ENCODE measurements at places on chromosomes 2 and 18.

DNA sequence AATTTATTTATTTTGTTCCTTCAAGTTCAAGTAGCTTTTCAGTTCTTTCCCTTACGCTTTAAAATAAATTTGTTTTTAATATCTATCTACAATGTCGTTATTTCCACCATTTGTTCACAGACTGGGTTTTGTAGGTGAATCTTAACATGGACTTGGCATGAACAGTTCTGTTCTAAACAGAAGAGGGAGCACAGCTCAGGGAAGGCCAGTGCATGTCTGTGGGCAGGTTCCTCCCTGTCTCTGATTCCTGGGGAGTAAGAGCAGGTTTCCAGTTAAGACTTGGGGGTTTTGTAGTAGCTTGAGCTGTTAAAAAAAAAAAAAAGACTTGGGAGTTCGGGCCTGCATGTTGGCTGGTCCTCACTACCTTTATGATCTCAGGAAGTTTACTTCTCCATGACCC is 11.1 kb downstream of the TTL start:
- no peak for DNase-seq

GRCh38 chr18:22185771-22186386 is 16.5 kb downstream of the GATA6 start:
- DNase-seq, result no peak

DNA sequence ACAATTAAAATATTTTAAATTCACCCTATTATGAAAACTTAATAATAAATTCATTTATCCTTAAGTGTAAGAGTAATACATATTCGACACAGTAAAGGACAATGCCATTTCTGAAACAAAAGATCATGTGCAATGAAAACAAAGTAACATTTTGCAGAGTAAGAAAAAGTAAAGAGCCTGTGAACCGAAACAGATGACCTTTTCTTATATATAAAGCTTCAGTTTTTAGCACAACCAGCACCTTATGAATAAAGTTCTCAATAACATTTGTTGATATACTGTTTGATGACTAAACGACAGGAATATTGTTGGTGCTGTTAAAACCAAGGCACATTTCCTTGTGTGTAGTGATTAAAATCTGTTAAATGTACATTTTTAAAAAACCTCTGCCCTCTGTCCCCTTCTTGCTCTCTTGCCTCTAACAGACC is 1.5 kb downstream of the PELI1 start:
- no peak for DNase-seq

- DNase-seq, result no peak
Observed at GRCh38 chr2:84285056-84285747, 173.9 kb downstream of the SUCLG1 start.

DNA sequence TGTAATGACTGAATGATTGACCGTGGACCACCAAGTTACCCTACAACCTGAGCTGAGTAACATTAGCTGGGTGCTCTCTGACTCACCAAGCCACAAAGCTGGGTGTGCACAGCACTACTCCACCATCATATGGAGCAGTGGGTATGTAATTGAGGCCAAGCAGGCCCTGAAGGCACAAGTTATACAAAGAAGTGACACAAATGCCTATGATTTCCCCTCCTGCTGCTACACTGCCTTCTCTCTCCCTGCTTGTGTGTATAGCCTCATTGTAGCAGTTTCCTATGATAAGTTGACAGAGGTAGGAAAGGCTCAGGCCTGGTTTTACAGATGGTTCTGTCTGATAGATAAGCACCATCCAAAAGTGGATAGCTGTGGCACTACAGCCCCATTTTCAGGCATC is 1327.2 kb upstream of the DDX18 start:
- no peak for DNase-seq

DNA sequence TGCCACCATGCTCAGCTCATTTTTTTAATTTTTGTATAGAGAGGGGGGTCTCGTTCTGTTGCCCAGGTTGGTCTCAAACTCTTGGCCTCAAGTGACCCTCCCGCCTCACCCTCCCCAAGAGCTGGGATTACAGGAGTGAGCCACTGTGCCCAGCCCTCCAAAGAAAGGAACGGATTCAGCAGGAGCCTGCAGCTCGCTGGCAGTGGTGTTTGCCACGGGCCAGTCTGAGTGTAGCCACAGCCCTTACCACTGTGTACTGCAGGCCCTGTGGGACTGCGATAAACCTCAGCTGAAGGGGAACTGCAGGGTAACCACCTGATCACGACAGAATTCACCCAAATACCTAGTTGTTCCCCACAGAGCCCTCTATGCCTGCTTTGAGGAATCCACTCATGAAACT is 6.8 kb downstream of the COPS9 start:
- no peak for DNase-seq

DNA sequence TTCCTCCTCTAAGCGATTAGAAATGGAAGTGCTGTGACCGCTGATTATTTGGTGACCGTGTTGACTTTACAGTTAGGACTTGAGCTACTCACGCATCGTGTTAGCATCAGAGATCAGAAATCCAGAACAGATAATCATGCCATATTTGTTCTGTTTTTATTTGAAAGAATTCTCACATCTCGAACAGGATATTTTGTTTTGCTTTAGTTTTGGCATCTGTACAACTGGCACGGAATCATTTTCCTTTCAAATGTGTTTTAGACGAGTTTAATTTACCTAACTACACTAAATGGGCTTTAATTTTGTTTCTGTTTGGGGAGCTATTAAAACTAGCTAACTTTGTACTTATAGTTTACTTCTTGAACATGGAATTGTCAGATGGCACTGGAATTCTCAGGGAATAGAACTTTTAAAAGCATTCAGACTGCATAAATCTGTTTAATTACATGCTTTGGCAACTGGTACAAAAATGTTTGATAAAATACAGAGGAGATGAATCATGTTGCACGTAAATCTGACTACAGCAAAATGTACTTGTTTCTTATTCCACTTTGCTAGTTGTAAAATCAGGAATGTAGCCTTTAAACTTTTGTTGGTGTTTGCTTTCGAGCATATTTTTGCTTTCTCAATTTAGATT is 1.4 kb downstream of the ITPRID2 start:
- no peak for DNase-seq

GRCh38 chr2:36526226-36526625 is 71.7 kb downstream of the FEZ2 start:
- no peak for DNase-seq

GRCh38 chr2:239259173-239259572 is 141.6 kb downstream of the HDAC4 start:
- no peak for DNase-seq

GRCh38 chr2:160156100-160156499 is 44.0 kb downstream of the ITGB6 start:
- DNase-seq, result no peak

DNA sequence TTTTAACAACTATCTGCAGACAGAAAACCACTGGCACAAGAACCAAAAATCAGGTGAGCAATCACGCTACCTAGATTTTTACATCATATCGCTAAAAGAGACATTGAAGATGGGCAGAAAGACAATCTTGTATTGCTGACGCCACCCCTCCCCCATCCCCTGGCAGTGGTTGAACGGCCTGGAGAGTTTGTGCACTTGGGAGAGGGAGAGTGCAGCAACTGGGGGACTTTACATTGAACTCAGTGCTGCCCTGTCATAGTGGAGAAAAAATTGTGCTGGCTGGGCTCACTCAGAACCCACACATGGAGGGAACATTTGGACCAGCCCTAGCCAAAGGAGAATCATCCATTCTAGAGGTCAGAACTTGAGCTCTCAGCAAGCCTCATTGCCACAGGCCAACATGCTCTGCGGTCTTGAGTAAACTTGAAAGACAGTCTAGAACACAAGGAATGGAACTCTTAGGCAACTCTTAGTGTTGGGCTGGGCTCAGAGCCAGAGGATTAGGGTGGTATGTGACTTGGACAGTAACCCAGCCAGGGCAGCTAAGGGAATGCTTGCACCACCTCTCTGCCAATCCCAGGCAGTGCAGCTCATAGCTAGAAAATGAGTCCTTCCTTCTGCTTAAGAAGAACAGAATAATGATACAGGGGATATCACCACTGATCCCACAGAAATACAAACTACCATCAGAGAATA is 220.0 kb upstream of the CYP26B1 start:
- DNase-seq, result no peak

- peak; percentile 69 for DNase-seq
Observed at GRCh38 chr2:237128026-237128703, 42.5 kb downstream of the COPS8 start.

DNA sequence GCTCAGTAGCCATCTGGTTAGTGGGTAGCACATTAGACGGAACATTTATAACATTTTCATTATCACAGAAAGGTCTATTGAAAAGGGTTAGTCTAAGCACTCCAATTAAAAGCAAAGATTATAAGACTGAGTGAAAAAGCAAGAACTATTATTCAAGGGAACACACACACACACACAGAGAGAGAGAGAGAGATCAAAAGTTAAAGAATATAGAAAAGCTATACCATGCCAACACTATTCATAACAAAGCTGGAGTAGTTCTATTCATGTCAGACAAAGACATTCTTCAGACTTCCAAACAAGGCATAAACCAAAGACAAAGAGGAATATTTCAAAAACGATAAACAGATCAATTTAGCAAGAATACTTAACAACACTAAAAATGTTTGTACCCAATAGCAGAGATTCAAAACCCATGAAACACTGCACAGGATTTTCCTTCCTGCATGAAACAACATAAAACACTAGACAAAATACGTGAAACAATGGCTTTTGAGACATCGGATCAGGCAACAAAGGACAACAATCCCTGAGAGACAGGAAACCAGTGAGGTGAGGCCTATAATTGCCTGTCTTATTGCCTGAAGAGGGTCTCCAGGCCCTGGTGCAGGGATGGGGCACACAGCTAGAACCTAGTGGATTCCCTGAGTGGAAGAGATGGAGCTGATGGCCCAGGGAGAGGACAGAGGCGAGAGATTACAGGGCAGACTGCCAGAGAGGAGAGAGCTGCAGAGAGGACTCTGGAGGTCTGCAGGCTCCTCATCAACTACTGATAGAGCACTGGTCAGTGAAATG is 83.6 kb upstream of the NPAS2 start:
- no peak for DNase-seq

DNA sequence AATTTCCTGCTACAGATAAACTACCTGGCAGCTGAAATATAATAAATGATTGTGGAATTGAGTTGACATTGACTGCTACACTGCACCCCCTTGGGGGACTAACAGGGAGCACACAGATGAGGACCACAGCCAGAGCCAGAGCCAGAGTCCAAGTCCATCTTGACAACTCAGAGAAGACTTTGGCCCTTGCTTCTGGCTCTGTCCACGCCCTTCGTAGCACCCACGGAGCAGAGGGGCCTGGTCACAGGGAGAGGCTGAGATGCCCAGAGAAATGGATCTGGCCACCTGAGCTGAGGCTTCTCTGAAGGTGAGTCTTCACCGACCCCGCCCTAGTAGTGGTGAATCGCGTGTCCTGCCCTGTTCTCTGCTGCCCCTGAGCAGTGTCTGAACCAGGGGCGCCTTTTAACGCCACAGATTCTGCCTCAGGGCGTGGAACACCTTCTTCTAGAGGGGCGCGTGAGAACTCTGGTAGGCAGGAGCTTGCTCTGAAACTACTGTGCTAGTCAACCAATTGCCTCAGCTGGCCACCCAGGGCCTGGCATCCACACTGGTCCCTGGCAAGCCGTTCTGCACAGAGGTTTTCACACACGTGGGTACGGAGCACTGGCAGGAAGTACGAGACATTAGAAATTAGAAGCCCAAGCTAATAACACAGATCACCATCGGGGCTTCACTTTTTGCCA is 35.7 kb upstream of the MAT2A start:
- DNase-seq, result no peak

- no peak for DNase-seq
Observed at GRCh38 chr2:7458066-7458465, 540.9 kb downstream of the RNF144A start.

GRCh38 chr2:207269038-207269437 is 103.3 kb upstream of the KLF7 start:
- DNase-seq, result no peak

- no peak for DNase-seq
Observed at GRCh38 chr2:159912580-159912979, 114.6 kb upstream of the CD302 start.

GRCh38 chr2:24957221-24957620 is 14.5 kb downstream of the DNAJC27 start:
- no peak for DNase-seq

DNA sequence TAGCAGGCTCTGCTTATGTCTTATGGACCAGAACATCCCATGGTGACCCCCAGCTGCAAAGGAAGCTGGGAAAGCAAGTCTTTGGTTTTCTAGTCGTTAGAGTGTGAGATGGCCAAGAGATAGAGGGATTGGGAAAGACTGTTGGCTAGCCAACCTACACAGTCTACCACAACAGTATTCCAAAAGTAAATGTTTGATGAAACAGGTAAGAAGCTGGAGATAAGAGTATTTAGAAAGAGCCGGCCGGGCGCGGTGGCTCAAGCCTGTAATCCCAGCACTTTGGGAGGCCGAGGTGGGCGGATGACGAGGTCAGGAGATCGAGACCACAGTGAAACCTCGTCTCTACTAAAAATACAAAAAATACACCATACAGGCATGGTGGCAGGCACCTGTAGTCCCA is 124.4 kb downstream of the GALNT1 start:
- DNase-seq, result no peak

DNA sequence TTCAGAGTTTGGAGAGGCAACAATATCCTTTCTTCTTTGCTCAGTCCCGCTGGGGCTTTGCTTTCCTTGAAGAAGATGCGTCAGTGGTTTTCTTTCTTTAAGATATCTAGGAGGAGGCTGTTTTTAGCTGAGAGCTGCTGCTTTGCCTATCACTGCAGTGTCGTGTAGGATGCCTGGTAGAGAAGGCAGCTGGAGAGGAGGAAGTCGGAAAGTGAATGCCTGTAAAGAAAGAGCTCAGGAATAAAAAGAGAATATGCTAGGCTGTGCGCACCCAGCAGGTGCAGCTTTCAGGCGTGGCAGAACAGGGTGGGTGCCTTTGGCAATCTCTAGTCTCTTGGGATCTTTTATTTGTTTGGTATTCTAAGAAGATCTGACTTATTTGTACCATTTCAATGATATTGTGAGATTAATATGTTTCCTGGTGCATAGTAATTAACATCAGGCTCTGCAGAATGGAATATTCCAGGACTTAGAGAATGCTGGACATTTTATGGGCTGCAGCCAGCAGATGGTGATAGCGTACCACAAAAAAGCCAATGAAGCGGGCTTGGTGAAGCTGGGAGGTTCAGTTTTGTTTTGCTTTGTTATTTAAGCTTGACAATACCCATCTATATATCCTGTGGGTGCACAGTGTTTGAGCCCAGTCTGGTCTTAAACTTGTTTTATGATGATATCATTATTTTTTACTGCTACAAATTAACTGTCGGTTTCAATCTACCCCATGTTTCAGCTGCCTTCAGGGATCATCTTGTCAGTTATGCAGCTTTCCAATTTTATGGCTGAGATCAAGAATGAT is 34.9 kb downstream of the CAVIN2 start:
- DNase-seq, result peak; percentile 44

DNA sequence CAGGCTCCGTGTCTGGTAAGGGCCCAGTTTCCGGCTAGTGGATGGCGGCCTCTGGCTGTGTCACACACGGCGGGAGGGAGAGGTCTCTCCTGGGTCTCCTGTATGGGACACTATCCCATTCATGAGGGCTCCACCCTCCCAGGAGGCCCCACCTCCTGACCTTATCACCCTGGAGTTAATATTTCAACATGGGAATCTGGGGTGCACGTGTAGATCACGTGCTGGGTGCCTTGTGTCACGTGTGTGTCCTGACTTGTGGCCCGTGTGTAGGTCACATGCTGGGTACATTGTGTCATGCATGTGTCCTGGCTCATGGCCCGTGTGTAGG is 9.9 kb downstream of the NEU4 start:
- no peak for DNase-seq

Measured in stimulated activated naive CD8-positive, alpha-beta T cell treated with anti-CD3 and anti-CD28 coated beads, Interleukin-15, Interleukin-2, amounts not matched to agents 100 U/mL and 50 U/mL, for 24 hours (primary cell).